WTC11 (cell line): ENCODE measurements at places on chromosomes 12 and 14. TPM values are rescaled to one million over a fixed set of nuclear protein-coding genes. Genes with fewer than 3 reads are reported as not detected.

Gene PLEK2
- 1.2 to 1.4 TPM (median 1.3 TPM) in 3 replicates for total RNA-seq

Gene C14orf132
- 14.1 to 17.6 TPM (median 16.0 TPM) in 3 replicates for total RNA-seq

Gene P2RX2
- total RNA-seq, result 1.6 to 2.6 TPM (median 2.1 TPM) in 3 replicates

Gene BHLHE41
- total RNA-seq, result 5.9 to 7.6 TPM (median 6.7 TPM) in 3 replicates

Gene KCNJ8
- 1.1 to 1.9 TPM (median 1.4 TPM) in 3 replicates for total RNA-seq

Gene SERPINA12
- total RNA-seq, result not detected in 3 replicates

Gene SPIC
- total RNA-seq, result not detected in 3 replicates

Gene EPYC
- total RNA-seq, result not detected in 3 replicates

Gene OR6C76
- total RNA-seq, result not detected in 3 replicates

Gene SMCO2
- 0.32 to 0.71 TPM (median 0.52 TPM) in 3 replicates for total RNA-seq

Gene PAX9
- total RNA-seq, result not detected in 3 replicates

Gene FGF23
- 0.24 to 0.82 TPM (median 0.60 TPM) in 3 replicates for total RNA-seq

Gene KRT74
- total RNA-seq, result not detected in 3 replicates

Gene SLC39A9
- 39.2 to 44.1 TPM (median 42.6 TPM) in 3 replicates for total RNA-seq

Gene KLRG1
- total RNA-seq, result 6.2 to 7.4 TPM (median 7.2 TPM) in 3 replicates

Gene TOMM20L
- not detected in 3 replicates for total RNA-seq

Gene PLEKHH1
- 45.4 to 49.8 TPM (median 48.3 TPM) in 3 replicates for total RNA-seq

Gene NKX2-1
- 0.16 to 0.18 TPM in 2 of 3 replicates, not detected in the other for total RNA-seq

Gene AMDHD1
- total RNA-seq, result 0.62 to 1.6 TPM (median 1.1 TPM) in 3 replicates

Gene RFLNA
- 6.3 to 11.3 TPM (median 10.2 TPM) in 3 replicates for total RNA-seq

Gene CCDC38
- total RNA-seq, result 0.07 TPM in 1 of 3 replicates, not detected in the others

Gene IFI27
- 1.8 to 3.2 TPM (median 2.4 TPM) in 3 replicates for total RNA-seq

Gene ERP27
- 0.09 to 0.14 TPM in 2 of 3 replicates, not detected in the other for total RNA-seq

Gene KRT73
- total RNA-seq, result not detected in 3 replicates

Gene GNG2
- 10.4 to 11.4 TPM (median 10.7 TPM) in 3 replicates for total RNA-seq

Gene HOMEZ
- 9.4 to 10.7 TPM (median 10.1 TPM) in 3 replicates for total RNA-seq

Gene STYX
- 21.1 to 22.8 TPM (median 21.4 TPM) in 3 replicates for total RNA-seq

Gene AVPR1A
- 0.09 to 0.24 TPM (median 0.11 TPM) in 3 replicates for total RNA-seq

Gene DAO
- 0.17 TPM in 1 of 3 replicates, not detected in the others for total RNA-seq

Gene CEBPE
- not detected in 3 replicates for total RNA-seq

Gene KCNMB4
- 21.5 to 23.3 TPM (median 21.5 TPM) in 3 replicates for total RNA-seq

Gene HOXC13
- total RNA-seq, result 0.09 TPM in 1 of 3 replicates, not detected in the others

Gene ALDH1L2
- total RNA-seq, result 3.5 to 7.7 TPM (median 5.5 TPM) in 3 replicates

Gene AHNAK2
- total RNA-seq, result 3.3 to 3.5 TPM (median 3.4 TPM) in 3 replicates
